ENCODE measurements at places on chromosomes 6 and 20.

- no peak for DNase-seq
Observed at GRCh38 chr20:3681931-3682781, at the start of gene ADAM33. ADAM33 (minus strand) TSS chr20:3682010; CDS start chr20:3682004, 6 bp downstream.

GRCh38 chr6:138231381-138231886 is 13.1 kb upstream of the PBOV1 start:
- DNase-seq, result no peak

- peak; percentile 54 for DNase-seq
Observed at GRCh38 chr6:149897015-149897697, 757 bp downstream of the RAET1E start.

- no peak for DNase-seq
Observed at GRCh38 chr6:90350689-90351554, 54.3 kb upstream of the BACH2 start.

GRCh38 chr20:44079291-44079690 is 107.7 kb downstream of the JPH2 start:
- no peak for DNase-seq

- DNase-seq, result no peak
Observed at GRCh38 chr6:115071962-115072361, 729.1 kb upstream of the HS3ST5 start.

DNA sequence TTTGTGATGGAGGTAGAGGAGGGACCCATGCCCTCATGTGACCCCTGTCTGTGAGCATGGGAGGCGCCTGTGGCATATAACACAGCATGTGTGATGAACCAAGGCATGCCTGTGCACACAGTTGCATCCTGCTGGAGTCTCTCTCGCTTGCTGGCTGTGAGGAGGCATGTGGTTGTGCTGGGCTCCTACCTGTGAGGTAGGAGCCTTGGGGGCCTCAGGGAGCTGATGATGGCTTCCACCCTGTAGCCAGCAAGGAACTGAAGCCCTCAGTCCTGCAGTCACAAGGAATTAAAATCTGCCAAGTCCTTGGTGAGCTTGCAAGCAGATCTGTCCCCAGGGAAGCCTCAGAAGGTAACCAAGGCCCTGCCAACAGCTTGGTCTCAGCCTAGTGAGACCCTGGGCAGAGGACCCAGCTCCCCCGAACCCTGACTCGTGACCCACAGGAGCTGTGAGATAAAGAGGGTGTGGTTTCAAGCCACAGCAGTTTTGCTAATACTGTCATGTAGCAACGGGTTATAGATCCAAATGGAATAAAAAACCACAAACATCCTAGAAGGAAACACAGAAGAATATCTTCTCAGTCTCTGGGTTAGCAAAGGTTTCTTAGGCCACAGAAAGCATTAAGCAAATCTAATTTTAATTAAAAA is 145.7 kb downstream of the WDR27 start:
- DNase-seq, result no peak

GRCh38 chr6:166237617-166238016 is 70.0 kb upstream of the TBXT start:
- no peak for DNase-seq

- DNase-seq, result peak; percentile 67
Observed at GRCh38 chr20:48697845-48698491, 129.8 kb downstream of the PREX1 start.

DNA sequence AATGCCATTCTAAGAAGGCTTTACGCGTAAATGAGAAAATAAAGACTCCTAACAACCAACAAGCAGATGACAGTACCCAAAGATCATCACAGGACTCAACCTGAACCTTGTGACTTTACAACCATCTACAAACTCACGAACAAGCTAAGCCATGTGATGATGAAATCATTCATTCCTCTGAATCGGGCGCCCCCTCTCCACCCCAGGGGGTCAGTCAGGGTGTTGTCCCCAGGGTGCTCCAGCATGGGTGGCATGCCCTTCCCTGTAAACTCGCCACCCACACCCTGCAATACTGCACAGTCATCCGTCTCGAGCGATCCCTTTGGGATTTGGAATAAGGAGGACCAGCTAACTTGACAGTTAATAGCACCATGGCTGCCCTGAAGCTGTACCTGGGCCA is 12.6 kb downstream of the SERPINB6 start:
- DNase-seq, result no peak

- no peak for DNase-seq
Observed at GRCh38 chr20:38021087-38021772, 12.0 kb downstream of the TTI1 start.

- DNase-seq, result no peak
Observed at GRCh38 chr6:55836945-55837344, 38.4 kb downstream of the BMP5 start.

All from T1000 (cell line).